ENCODE measurements at places on chromosomes 5 and 9.

DNA sequence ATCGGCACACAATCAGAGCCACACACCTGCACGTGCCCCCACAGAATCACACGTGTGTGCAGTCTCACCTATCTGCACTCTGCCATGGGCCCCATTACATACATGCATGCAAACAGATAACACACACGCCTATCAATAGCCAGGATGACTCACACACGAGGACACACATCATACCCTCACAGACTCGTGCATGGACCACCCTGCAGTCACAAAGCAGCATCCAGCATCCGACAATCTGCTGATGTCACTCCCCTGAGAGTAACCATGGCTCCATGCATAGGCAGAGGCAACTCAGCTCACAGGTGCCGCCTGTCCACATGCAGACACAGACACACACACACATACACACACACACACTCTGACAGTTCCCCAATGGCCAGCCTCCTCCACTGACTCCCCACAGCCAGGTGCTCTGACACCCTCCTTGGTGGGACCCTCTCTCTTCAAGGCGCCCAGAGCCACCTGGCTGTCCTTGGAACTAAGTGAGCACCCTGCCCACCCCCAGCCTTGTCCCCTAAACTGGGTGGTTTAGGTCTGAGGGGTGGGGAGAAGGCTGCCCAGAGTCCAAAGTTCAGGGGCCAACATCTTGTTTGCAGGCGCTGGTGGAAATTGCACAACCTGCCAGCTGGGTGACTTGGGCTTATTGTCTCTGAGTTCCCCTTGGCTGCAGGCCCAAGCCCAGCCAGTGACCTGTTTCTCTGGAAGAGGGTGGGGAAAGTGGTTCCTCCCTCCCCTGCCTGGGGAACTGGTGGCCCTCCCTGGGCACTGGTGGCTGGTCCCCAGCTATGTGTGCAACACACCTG lies 34.6 kb upstream of the NEK6 start:
- DNase-seq = no peak

DNA sequence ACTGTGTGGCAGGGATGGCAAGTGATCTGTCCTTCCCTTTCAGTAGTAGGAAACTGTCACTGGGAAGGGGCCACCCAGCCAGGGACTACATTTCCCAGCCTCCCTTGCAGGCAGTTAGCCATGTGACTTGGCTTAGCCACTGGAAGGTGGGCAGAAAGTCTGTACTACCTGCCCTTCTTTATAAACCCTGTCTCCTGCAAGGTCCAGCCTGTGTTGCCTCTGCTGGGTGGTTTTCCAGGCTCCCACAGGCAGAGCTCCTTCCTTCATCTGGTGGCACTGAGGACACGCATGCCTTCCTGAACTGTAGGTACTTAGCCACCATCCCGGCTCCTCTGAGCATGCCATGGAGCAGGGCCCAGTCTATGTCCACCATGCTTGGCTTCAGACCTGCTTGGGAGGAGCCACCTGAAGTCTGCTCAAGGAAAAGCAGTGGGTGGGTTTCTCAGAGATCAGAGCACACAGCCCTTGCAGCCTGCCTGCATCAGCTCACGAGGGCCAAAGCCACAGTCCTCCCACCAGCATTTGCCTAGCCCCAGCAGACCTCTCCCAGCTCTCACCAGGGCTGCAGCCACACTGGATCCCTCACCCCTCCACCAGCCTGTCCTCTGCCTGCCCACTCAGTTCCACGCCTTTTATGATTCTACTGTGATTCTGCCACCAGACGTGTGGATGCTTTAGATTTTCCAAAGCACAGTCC lies 16.7 kb upstream of the SLC25A51 start:
- no peak for DNase-seq

DNA sequence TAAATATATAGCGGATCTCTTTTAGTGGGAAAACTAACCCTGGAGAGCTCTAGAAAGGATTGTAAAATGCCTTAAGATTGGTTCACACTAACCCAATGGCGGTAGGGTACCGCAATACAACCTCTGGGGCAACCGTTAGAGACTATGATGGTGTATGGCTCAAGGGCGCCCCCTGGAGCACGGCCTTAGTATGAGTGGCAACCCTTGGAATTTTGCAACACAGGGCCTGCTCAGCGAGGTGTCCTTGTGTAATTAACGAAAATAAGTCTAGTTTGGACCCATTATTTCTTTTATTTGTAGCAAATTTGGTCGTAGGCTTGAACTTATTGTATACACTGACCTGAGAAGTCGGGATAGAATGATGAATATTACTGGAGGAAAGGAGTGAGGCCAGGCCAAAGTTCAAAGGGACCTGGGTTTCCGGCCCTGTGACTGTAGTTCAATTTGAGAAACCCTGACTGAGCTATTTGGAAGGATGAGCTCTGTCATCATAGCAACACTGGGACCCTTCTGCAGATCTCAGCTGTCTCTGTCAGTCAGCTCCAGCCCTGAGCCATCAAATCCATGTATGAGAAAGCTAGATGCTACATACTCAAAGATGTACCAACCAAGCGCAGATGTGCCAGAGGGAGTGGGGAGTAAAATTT lies 54.8 kb downstream of the CAMK4 start:
- DNase-seq = peak; percentile 58

DNA sequence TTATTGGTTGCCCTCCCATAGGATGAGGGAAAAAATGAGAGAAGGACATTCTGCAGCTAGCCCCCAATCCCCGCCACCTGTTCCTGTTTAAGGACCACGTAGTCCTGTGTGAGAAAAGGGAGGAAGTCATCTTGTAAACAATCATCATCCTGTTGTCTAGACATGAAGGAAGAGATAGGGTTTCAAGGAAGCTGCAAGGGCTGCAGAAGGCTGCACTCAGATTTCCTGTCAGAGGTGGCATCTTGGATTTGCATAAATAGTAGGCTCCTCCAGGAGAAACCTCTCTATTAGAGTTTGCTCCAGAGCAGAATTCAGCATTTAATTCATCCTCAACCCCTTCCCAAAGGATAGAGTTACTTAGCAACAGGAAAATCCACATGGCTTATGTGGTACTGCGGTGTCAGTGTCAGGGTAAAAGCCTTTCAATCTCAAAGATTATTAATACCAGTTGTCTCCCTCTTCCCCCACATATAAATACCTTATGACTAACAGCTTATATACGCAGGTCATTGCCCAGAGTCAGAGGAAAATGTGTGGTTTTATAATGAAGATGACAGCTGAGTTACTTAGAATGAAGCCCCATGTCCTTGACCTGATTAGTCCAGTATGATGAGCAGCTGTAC lies 4.6 kb upstream of the DNAJC18 start:
- no peak for DNase-seq

DNA sequence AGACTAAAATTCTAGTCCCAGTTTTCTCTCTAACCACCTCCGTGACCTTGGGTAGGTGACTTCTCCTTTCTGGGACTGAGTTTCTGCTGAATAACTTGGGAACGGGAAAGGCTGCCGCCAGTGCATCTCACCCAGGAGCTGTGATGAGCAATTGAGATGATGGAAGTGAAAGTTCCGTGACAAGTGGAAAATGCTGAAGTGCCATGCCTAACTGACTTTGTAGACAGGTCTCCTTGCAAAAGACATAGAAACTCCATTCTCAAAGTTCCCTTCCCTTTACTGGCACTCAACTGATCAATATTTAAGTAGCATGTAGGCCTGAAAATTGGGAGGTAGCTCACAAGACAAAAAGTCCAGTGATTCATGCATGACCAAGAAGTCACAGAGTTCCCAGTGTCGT lies 6.3 kb upstream of the ADAM19 start:
- DNase-seq = no peak

- no peak for DNase-seq
Measured at GRCh38 chr5:114430532-114430931, 68.7 kb downstream of the KCNN2 start.

- no peak for DNase-seq
Measured at GRCh38 chr5:151691706-151692105, 5.0 kb upstream of the SPARC start.

GRCh38 chr5:142486581-142486980 lies 161.8 kb upstream of the SPRY4 start:
- no peak for DNase-seq

GRCh38 chr9:35280399-35280798 lies 118.6 kb downstream of the UNC13B start:
- no peak for DNase-seq

- no peak for DNase-seq
Measured at GRCh38 chr9:108041551-108041950, 552.0 kb upstream of the KLF4 start.

DNA sequence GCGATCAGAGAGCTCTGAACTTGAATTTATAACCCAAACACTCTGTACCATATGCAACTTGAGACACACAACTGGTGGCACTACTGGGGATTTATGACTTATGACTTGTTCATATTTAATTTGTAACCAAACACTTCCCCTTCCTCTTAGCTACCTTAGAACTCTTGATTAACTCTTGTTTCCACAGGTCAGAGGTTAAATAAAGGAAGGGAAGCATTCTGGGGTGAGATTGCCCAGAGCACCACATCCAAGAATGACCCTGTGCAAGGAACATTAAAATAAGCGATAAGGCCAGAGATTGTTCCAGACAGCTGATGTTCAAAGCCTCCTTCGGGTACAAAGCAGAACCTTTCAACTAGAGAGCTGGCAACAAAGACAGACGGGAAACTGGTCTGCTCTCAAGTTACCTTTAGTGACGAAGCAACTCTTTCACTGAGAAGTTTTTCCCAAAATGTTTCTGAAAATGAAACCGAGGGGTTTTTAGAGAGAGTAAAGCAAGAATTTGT lies 242.6 kb downstream of the DENND1A start:
- DNase-seq = no peak

GRCh38 chr9:123742009-123742767 lies 187.7 kb downstream of the DENND1A start:
- DNase-seq = no peak
